Tibial artery (tissue), 4 donors: ENCODE measurements at places on chromosomes 7 and 10.

DNA sequence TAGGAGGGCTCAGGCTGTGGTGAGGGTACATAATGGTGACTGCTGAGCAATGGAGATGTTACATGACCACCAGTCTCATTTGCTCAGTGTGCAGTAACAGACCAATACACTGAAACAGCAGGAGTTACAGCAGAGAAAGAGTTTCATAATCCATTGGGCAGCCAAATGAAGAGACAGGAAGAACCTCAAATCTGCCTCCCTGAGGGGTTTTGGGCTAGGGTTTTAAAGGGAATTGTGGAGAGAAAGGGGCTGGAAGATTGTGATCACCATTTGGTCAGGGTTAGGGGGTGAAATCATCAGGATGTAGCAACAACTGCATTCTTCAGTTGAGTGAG, 838.3 kb downstream of the GRID1 start:
- no peak for DNase-seq

GRCh38 chr10:119680650-119681081, 29.5 kb downstream of the BAG3 start:
- DNase-seq = no peak

- DNase-seq = no peak
These were observed 51.0 kb downstream of the BTRC start for GRCh38 chr10:101405001-101405400.

GRCh38 chr7:49630513-49630912, 142.9 kb upstream of the VWC2 start:
- no peak for DNase-seq

- no peak for DNase-seq
These were observed 206.7 kb upstream of the KCTD7 start for GRCh38 chr7:66421830-66422475.

- DNase-seq = no peak
These were observed 156.9 kb upstream of the ADCY1 start for GRCh38 chr7:45417268-45417667.

GRCh38 chr10:32972460-32972859, 14.4 kb upstream of the ITGB1 start:
- no peak for DNase-seq
